Right renal pelvis (tissue), 4 donors: ENCODE measurements at places on chromosomes 2 and 18.

GRCh38 chr2:119276864-119277263 lies 53.2 kb downstream of the STEAP3 start:
- DNase-seq, result no peak

DNA sequence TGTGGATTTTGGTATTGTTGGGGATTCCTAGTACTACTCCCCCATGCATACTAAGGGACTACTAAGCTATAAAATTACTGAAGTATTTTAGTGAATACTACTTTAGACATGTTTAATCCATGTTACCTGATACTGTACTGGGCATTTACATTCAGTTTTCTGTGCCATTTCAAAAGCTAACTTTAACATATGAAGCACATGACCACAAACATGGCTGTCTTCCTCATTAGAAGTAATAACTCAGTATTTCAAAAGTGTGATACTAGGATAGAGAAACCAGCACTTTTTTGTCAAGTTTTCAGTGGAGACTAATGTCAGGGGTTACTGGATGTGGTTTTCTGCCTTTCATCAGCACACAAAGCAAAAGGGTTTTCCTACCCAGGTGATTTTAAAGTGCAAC lies 27.9 kb downstream of the WDR33 start:
- DNase-seq, result no peak

DNA sequence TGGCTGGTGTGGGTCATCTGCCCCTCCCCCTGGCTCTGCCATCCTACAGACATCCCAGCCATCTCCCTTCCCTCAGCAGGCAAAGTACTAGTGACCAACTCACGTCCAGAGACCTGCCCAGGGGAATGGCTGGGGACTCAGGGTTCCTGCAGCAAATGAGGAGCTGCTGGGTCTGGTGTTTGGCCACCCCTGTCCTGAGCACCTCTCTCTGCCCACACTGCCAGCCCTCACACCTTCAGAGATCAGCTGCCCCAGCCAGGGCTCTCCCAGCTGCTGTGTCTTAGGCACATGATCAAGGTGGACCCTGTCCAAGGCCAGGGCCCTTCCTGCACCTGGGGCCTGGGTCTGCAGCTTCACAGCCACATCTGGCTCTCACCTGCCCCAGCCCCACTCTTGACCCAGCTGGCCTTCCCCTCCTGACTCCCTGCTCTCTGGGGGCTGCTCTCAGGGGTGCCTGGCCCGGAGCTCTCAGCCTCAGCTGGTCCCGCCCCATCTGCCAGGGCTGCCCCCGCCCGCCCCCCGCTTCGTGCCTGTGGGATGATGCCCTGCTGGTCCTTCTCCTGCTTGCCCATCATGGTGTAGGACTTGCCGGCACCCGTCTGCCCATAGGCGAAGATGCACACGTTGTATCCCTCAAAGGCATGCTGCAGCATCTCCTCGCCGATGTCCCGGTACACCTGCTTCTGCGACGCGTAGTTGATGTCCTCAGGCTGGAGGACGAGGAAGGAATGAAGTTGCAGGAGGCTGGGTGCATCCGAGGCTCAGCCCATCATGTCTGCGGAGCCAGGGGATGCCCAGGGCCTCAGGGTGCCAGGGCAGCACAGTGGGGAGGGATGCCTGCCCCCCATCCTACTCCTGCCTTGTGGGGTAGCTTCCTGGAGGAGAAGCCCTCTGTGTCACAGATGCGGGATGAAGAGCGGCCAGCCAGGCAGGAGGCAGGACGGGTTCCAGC lies 32.2 kb downstream of the KIF1A start:
- DNase-seq, result no peak

DNA sequence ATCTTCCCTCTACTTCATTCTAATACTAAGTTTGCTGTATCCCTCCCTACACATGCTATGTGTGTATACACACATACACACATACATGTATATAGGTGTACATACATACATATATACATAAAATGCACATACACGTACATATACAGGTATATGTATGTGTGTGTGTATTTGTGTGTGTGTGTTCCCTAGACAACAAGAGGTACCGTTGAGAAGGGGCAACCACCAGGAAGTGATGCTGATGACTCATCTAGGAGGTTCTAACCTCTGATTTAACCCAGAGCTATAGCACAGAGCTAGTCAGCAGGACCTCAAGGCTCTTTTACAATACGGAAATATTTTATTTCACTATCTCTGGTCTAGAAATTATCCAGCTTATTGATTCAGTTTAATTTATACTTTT lies 139.2 kb downstream of the LAMA3 start:
- DNase-seq, result no peak

DNA sequence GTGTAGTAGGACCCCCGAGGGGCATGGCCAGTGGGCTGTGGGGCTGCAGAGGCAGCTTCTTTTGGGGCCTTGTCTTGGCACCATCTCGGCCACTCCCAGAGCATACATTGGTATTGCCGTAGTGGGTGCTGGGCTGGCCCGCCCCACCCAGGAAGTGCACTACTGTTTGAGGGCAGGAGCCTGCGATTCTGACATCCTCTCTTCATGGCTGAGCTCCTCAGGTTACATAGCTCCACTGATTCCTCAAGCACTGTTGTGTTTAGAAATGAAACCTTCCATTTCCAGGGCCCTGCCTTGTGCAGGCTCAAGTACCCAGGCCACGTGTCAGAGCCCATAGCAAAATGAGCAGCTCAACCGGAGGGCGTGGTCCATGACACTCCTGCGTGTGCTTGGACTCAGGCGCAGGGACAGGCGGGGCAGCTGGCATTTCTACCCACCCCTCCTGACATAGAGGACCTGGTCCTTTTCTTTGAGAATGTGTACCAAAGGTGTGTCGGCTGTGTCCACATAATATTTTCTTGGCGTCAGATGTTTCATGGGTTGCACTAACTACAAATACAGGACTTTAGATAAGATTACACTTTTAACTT lies 67.9 kb downstream of the DGKD start:
- no peak for DNase-seq

- no peak for DNase-seq
Observed at GRCh38 chr2:194495046-194495445, 1162.0 kb upstream of the SLC39A10 start.

- no peak for DNase-seq
Observed at GRCh38 chr2:101341421-101341820, 32.9 kb upstream of the RNF149 start.

GRCh38 chr2:63287956-63288355 lies 237.3 kb downstream of the OTX1 start:
- no peak for DNase-seq

DNA sequence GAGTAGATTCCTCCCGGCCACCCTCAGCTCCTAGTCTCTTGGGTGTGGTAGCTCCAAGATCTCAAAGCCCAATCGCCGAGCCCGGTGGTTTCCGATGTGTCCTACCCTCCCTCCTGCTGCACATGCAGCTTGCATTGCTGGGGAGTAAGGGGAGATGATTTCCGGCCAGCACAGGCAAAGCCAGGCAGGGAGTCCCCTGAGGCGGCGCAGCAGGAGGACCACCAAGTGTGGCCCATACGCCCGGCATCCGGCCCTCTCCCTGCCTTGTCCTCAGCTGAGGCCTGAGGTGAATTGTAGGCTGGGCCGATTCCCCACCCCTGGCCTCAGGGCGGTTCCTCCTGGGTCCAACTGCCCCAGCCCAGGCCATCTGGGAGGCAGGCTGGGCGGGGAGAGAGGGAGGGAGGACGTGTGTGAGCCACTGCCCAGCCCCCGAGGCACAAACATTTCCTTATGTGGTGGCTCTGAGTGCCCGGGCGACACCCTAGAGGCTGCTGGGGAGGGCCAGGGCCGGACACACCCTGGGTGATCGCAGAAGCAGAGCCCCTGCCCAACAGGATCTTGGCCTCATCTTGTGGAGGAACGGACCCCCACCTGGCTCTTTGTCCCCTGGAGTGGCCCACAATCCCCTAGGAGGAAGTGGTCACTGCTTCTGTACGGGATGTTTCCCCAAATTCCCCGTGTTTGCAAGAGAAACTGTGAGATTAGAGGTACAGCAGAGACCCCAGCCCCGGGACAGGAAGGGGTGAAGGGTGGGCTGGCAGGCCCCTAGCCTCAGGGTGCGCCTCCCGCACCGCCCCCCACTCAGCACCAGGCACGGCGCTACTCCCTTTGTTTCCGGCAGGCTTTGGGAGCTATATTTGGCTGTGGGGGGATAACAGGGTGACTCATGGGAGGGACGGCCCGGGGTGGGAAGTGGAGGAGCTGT lies 41.9 kb upstream of the PTMA start:
- DNase-seq, result peak; percentile 73

- DNase-seq, result no peak
Observed at GRCh38 chr2:36433311-36434217, 78.0 kb downstream of the CRIM1 start.

- DNase-seq, result no peak
Observed at GRCh38 chr18:33594799-33595198, 16.8 kb downstream of the ASXL3 start.

- DNase-seq, result peak; percentile 57
Observed at GRCh38 chr2:71129902-71130151, 202 bp downstream of the MCEE start.

DNA sequence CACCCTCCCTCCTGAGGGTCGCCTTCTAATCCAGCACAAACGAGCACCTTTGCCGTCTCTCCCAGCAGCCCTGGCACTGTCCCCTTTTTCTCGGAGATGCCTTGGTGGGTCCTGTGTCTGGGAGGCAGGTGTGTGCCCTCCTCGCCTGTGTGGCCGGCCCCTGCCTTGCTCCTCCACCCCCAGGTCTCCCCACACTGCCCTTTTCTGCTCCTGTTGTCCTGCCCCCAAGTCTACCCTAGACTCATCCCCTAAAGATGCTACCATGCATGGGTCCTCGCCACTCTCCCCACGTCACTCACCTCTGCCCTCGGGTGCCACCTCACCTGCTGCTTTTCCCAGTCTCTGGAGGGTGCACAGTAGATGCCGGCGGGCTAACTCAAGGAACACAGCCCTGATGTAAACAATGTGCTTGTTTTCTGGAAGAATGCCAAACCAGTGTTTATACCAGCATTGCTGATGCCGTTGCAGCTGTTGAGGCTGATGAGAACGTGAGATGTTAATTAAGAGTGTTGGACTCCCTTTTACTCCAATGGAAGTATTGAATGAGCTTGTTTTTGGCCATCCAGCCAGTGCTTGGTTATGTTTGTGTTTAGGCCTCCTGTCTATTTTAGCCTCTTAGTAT lies 223.1 kb downstream of the AGAP1 start:
- no peak for DNase-seq

DNA sequence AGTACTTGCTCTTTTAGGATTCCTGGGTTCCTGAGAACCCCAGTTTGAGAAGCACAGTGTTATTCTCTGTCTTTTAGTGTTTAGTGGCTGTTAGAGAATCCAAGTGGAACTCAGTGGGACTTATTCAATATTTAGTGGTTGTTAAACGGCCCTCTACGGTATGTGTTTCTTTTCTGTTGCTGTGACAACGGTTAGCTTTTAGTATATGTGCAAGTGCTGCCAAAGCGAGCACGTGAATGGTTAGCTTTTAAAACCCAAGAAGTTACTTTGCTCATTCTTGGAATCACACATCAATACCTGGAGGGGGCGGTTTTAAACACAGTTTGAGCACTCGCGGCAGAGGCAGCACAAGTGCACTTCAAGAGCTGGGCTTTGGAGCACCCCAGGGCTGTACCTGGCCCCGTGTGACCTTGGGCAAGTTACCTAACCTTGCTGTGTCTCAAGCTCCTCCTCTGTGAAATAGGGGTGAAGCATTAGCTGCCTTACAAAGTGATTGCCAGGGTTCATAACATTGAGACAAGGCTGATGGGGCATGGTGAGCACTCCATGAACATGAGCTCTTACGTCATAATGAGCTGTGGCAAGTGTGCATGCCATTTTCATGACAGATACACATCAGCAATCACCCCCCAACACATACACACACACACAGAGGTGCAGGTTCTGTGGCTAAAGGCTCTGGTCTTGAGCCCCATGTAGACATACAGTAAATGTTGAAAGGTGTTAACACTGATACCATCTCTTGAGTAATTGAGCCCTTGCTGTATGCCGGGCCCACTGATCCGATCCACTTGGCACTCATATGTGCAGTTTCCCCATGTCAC lies 234.1 kb downstream of the ALPK2 start:
- DNase-seq, result no peak

- no peak for DNase-seq
Observed at GRCh38 chr2:69734854-69735544, 6.9 kb upstream of the ANXA4 start.

DNA sequence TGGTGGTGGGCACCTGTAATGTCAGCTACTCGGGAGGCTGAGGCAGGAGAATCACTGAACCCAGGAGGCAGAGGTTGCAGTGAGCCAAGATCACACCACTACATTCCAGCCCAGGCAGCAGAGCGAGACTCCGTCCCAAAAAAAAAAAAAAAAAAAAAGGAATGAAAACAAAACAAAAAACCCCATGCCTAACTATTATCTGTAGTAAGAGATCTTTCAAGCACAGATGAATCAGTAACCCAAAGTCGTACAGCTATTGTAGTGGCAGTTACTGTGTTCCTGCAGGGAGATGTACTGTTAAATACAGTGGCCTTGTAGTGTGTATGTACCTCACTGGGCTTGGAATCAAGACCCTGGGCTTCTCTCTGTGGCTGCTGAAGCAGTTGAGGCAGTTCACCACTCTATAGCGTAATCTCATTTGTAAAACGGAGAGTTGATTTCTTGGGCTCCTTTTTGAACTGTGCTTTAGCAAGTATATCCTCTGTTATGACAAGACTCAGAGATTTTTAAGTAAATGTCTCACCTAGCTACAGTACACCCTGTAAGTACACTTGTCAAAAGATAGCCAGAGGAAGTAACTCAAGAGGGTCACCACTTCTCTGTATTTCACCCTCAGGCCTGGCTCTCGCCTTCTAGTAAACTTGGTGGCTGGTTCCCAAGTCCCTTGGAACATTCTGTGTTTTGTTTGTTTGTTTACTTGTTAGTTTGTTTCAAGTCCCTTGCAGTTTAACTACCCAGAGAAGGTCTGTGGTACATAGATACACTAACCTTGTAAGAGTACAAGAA lies 109.6 kb upstream of the FOSL2 start:
- DNase-seq, result no peak

GRCh38 chr2:217785544-217786045 lies 217.2 kb downstream of the TNS1 start:
- peak; percentile 54 for DNase-seq

DNA sequence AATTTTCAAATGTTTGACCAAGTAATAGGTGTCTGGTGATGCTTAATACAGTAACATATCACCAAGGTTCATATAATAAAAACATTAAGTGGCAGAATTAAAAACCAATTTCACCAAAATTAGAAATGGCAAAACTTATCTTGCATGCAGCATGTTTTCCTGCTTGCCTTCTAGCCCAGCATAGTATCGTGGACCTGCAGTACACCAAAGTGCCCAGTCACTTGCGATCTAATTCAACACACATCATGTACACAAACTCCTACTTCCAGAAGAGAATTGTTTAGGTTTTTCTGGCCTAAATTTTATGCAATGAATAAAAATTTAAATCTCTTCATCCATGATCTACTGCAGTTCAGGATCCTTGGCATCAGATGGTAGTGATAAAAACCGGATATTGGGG lies 28.9 kb downstream of the LPIN2 start:
- DNase-seq, result no peak

- DNase-seq, result no peak
Observed at GRCh38 chr2:238655974-238656722, 191.7 kb upstream of the TWIST2 start.

DNA sequence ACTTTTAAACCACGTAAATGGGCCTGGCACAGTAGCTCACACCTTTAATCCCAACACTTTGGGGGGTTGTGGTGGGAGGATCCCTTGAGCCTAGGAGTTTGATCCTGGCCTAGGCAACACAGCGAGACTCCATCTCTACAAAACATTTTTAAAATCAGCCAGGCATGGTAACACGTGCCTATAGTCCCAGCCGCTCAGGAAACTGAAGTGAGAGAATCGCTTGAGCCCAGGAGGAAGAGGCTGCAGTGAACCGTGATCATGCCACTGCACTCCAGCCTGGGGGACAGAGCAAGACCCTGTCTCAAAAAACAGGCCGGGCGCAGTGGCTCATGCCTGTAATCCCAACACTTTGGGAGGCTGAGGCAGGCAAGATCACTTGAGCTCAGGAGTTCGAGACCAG lies 12.2 kb downstream of the ROCK1 start:
- no peak for DNase-seq
